ENCODE measurements at places on chromosomes 12 and 14.

DNA sequence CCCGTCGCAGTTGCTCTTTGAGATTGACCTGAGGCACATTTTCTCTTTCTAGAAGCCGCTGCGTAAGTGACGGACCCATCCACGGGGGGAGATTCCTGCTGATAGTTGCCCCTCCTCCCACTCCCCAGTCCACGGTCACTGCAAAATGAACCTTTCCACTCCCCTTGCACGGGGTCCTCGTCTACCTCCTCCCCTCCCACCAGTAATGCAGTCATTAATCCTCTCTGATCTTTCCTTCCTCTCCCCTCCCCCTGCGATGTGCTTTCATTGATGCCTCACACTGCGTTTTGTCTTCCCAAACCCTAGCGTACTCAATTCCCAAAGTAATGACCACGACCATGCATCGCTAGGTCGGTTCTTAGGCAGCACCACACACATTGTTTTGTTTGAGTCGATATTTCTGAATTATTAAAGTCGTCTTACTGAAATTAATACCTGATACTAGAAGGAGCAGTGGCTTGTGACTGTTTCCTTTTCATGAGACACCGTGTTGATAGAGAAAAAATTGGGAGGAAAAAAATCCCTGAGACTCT lies 857 bp downstream of the ETNK1 start:
- DNase-seq = peak; percentile 45

GRCh38 chr14:101991352-101991751 lies 27.0 kb downstream of the DYNC1H1 start:
- no peak for DNase-seq

- no peak for DNase-seq
These were observed 642.2 kb downstream of the DIO2 start for GRCh38 chr14:79569072-79569471.

- no peak for DNase-seq
These were observed 369.2 kb downstream of the CCER1 start for GRCh38 chr12:90585640-90586304.

DNA sequence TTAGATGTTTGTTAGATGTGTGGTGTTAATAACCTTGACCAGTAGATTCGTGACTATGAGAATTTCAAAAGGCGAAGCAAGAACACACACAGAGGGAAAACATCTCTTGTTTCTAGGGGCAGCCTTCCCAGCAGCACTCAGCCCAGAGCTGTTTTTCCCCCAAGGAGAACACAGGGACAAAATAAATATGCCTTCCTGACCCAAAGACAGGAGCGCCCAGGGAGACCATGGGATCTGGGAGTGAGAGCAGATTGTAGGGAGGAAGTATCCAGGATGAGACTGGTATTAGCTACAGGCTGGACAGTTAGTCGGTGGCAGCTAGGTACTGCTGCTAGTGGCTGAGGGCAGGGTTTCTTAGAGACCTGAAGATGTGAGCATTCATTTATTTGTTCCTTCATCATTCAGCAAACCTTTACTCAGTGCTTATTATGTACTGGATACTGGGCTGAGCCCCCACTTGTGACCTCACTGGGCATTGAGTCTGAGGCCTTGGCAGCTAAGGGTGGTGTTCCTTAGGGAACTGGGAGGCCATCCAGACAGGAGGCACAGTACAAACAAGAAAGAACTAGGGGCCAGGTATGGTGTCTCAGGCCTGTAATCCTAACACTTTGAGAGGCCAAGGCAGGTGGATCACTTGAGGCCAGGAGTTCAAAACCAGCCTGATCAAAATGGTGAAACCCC lies 469.8 kb downstream of the ZFP36L1 start:
- no peak for DNase-seq

DNA sequence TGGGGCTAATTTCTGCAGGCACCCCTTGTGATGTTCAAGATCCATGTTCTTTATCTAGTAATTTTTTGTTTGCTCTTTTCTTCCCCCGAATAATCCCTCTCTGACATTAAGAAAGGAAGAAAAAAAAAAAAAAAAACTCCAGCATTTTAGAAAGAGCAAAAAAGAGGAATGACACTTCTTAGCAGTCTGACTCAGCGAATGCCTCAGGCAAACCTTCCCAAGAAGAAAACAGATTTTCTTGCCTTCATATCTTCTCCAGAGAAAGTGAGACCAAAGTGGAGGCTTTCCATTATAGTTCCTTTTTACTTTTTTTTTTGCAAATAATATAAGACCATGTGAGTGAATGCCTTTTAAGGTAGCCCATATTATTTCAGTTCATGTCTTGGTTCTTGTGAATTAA lies 479.0 kb upstream of the SYT1 start:
- DNase-seq = no peak

GRCh38 chr12:75876832-75877762 lies 154.5 kb downstream of the PHLDA1 start:
- no peak for DNase-seq

DNA sequence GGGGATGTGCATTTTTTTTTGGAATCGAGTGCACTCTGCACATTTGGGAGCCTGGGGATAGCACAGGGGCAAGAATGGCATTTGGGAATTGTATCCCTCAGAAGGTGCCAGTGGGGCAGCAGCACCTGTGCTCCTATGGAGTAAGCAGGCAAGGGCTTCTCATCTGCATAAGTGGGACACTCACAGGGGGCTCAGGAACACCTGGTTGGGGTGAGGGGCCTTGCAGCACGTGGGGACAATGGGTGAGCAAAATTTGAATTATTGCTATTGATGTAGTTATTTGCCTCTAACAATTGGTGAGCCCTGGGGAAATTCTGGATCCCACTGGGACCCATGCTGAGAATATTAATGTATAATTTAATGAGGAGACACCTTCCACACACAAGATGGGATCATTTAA lies 274.2 kb downstream of the TTC6 start:
- no peak for DNase-seq

- no peak for DNase-seq
These were observed 10.7 kb upstream of the TBC1D30 start for GRCh38 chr12:64813723-64814122.

- DNase-seq = no peak
These were observed 1346.4 kb downstream of the TMEM121 start for GRCh38 chr14:106872611-106873446.

DNA sequence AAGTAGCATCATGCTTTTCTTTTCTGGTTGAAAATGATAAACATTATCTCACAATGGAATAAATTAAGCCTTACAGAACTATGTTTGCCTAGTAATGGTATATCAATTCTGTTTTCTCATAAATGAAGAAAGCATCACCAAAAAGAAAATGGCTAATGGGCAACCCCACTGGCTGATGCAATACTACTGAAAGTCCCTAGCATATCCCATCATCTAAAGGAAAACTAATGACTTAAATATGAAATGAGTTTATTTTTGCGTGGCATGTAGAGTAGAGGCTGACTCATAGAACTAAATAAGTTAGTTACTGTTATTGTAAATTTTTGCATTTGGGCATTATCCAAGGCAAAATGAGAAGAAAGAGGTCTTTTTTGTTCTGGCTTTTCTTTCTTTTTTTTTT lies 1156.3 kb upstream of the SEL1L start:
- DNase-seq = no peak

DNA sequence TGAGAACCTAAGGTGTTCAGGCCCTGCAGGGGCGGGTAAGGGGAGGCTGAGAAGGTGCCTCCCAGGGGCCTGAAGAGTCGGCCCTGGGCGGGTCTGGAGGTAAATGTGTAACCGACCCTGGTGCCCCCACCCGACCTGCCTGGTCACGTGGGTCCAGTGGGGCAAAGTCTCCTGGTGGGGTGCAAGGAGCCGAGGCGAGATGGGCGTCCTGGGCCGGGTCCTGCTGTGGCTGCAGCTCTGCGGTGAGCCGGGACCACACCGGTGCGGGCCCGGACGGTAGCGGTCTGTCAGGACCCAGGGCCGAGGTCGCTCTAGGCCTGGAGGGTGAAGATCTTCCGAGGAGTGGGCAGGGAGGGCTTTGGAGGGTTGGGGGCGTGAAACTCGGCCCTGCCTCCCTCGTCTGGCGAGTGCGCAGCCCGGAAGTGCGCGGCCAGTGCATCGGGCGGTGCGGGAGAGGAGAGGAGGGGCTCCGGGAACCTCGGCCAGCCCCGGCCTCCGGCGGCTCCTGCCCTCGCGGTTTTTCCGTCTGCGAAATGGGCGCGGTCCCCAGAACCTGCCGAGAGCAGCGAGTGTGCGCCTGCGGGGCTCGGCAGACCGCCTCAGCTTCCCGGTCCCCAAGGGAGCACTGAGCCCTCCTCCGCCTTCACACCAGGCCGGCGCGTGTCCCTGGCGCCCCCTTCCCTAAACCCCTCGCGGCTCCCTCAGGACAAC lies at the start of gene AMN:
AMN (plus strand) TSS at position 174 of the 711 bp plus-strand sequence; CDS start at position 200, 26 bp downstream.
- no peak for DNase-seq

DNA sequence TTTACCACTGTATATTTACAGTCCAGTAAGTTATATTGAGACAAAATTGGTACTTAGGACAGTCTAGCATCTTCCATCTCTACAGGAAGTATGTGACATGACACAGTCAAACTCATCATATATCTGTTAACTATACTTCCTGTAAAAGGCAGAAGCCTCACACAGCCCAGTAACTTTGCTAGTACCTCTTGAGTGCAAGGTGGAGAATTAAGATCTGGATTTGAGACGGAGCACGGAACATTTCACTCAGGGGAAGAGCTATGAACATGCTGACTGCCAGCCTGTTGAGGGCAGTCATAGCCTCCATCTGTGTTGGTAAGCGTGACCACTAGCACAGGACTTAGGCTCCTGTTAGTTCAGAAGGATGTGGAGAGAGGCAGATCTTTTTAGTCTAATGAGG lies 333.7 kb upstream of the OR4E1 start:
- DNase-seq = no peak

- DNase-seq = no peak
These were observed 4.8 kb downstream of the BCAT1 start for GRCh38 chr12:24943947-24944600.

GRCh38 chr12:29148596-29148910 lies 525 bp upstream of the FAR2 start:
- no peak for DNase-seq

- DNase-seq = no peak
These were observed 13.3 kb upstream of the VRK1 start for GRCh38 chr14:96783915-96784224.

DNA sequence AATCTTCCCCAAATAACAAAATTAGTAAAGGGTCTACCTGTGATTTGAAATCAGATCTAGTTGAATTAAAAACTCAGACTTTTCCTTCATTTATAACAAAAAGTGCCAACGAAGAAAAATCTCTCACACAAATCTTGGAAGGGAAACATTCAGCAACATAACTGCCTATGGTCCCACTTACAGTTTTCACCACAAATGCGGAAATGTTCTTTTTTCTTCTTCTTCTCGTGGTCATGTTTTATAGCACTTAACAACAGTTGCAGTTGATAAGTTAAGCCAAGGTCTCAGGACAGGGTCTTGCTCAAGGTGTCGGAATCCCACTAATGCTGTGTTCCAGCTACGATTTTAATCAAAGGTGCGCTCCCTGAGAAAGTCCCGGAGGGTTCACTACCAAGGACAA lies 10.1 kb downstream of the RNASE6 start:
- DNase-seq = no peak

DNA sequence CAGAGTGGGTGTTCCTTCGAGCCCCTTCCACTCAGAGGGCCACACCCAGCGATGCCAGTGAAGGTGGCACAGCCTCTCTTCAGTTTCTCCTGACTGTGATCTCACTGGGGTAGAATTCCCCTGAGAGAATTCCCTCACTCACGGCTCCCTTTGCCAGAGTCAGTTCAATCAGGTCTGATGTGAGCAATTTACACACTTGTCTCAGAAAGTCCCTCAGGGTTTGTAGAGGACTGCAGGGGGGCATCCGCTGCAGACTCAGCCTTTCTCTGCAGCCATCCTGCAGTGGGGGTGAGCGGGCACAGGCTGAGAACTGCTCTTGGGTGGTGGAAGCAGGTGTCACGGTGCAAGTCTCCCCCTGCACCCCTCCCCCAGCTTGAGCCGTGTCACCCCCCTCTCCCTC lies 205.4 kb upstream of the PRMT8 start:
- DNase-seq = no peak

DNA sequence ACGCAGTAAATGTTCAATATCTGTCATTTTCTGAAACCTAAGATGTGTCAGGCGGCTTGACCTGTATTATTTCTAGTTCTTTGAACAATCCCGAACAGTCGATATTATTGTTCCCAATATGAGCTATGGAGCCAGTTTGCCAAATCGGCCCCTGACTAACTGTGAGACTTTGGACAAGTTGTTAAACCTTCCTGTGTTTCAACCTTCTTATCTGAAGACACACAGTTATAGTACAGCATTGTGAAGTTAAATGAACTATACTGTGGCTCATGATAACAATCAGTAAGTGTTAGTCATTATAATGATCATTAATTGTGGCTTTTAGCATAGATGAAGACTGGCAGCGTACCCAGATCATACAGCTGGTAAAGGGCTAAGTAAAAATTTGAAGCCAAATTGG lies 23.4 kb downstream of the DDX47 start:
- DNase-seq = no peak

GRCh38 chr14:97804056-97804455 lies 1006.9 kb downstream of the VRK1 start:
- DNase-seq = no peak

- no peak for DNase-seq
These were observed 116.8 kb upstream of the NAP1L1 start for GRCh38 chr12:76201316-76201715.

- DNase-seq = no peak
These were observed 22.2 kb downstream of the RTRAF start for GRCh38 chr14:52011523-52011922.

DNA sequence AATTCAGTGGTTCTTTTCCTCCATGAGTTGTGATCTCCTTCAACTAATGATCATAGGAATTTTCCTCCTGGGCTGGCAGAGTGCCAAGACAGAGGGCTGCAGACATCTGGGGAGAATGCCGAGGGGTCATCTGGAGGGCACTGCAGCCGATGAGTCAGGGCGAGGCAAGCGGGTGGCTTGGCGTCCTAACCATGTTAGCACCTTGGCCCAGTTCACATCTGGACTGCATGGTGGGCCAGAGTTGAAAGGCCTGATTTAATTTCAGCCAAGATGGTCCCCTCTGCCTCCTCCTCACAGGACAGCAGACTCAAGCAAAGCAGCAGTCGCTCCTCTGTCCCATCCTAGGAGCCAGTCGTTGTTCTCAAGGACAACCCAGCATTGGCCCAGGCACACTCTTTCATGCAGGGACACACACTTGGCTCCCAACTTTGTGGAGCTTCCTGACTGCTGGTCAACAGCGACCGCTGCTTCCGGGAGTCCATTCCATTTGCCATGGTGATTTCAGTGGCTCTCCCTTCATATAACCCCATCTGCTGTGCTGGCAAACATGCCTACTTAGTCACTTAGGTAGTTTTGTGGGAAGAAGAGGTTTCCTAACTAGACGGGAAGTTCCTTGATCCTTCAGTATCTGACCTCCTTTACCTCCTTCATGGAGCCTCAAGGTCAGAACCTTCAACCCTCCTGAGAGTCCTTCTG lies 161.8 kb downstream of the TTC8 start:
- peak; percentile 47 for DNase-seq

- no peak for DNase-seq
These were observed 9.4 kb downstream of the FBXO21 start for GRCh38 chr12:117180758-117181467.

DNA sequence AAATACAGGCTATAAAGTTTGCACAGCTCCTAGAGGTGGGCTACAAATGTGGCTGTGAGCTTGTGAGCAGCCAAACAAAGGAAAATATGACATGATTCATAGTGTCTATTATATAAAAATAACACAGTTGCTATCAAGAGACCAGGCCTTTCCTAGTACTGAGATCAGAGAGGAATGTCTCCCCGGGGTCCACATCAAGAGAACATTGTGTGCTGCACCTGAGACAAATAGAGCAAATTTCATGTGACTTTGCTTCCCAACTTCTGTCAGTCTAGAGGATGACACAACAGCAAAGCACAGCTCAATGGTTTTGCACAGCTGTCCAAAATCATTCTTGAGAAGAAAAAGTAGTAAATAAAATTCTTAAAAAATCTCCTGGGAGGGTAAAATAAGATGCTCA lies 297.5 kb upstream of the PRKD1 start:
- no peak for DNase-seq
